ENCODE measurements at places on chromosomes 4 and X.

DNA sequence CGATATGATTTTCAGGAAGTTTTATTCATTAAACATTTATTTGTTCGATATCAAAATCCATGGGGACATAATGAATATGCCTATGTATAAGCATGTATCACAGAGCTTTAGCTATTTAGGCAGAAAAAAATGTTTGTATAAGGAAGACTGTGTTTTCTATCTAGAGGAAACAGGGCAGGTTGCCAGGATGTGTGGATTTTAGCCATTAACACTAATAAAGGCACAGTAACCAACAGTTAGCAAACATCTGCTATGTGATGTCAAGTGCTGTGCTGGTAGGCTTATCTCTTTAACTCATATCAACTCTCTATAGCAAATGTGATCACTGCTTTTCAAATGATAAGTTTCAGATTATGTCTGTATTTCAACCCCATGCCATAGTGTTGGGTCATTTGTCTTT is 708.9 kb upstream of the HS3ST1 start:
- no peak for DNase-seq

GRCh38 chr4:7844594-7844991 is 95.1 kb downstream of the AFAP1 start:
- no peak for DNase-seq

GRCh38 chr4:162323919-162324318 is 160.1 kb upstream of the FSTL5 start:
- no peak for DNase-seq

GRCh38 chr4:120816296-120816965 is 106.1 kb downstream of the PRDM5 start:
- no peak for DNase-seq

DNA sequence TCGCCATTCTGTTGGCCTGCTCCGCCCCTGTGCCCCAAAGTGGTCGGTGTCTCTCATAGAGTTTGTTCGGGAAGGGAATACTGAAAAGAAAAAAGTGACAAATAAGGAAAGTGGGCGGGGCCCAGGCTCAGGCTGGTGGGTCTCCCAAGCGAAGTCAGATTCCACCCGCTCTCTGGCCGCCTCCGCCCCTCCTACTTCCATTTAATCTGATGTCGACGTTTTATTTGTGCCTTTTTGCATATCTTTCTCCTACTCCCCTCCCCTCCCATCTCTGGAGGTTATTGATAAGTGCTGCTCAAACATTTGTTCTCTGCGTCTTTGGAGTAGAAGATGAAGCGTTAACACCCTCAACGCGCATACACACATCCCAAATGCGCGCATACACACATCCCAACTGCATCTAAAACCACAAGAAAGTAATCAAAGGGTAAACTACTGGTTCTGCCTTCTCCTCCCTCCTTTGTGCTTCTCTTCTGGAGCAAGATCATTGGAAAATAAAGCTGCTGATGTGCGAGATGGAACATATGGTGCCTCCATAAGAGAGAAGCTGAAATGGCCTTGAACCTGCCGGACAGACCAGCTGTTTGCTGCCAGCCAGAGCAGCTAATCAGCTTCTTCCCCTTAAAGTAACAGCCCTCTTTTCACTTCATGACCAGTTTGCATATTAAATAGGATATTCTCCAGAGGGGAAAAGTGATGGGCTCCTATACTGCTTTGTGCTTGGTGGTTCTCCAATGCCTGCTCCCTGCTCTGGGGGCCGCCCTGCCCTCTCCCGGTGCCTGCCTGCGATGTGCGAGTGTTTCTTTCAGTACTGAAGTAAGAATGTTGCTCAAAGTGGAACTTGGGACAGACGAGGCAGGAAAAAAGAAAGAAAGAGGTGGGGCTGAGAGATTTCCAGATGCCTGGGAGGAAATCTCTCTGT is 3.1 kb downstream of the MAMLD1 start:
- DNase-seq = no peak

Data from activated effector memory CD4-positive, alpha-beta T cell treated with Interleukin-2 at 50 U/mL for 16 hours (primary cell).